ENCODE measurements at places on chromosomes 13 and 19.

- DNase-seq, result no peak
These were observed 5.2 kb downstream of the NACC1 start for GRCh38 chr19:13122980-13123957.

- DNase-seq, result no peak
These were observed 1.7 kb upstream of the PSMC4 start for GRCh38 chr19:39969266-39969665.

- DNase-seq, result no peak
These were observed 19.4 kb upstream of the KLF5 start for GRCh38 chr13:73039201-73040108.

- no peak for DNase-seq
These were observed 1.6 kb downstream of the RNASEH2B start for GRCh38 chr13:50911081-50911631.
